Activated CD8-positive, alpha-beta memory T cell treated with anti-CD3 and anti-CD28 coated beads for 36 hours (primary cell): ENCODE measurements at places on chromosomes 4 and X. TPM values are rescaled to one million over a fixed set of nuclear protein-coding genes. Genes with fewer than 3 reads are reported as not detected.

The RAB40A gene
- total RNA-seq, result 0.10 TPM

The SAGE1 gene
- not detected for total RNA-seq

The SSX3 gene
- not detected for total RNA-seq

The TMPRSS11E gene
- total RNA-seq, result 0.15 TPM

The ENPP6 gene
- 0.17 TPM for total RNA-seq
